ENCODE measurements at places on chromosomes 2 and 18.

GRCh38 chr2:198628596-198628995, 824.2 kb downstream of the PLCL1 start:
- DNase-seq: no peak

DNA sequence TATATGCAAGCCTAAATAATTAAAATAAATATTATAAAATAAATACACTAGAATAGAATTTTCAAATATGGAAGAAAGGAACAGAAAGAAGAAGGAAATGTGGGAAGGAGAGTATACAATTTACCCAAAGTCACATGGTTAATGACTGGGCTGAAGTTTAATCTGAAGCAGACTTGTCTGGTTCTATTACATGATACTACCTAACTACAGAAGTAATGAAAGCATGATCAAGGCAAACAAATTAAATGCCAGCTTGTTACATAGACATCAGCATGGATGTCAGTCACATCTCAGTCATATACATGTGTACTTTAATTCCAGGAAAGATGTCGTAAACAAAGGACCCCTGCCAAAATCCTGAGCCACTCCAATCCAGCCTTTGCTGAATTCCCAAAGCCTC, 1060.8 kb downstream of the CNTNAP5 start:
- DNase-seq: no peak

DNA sequence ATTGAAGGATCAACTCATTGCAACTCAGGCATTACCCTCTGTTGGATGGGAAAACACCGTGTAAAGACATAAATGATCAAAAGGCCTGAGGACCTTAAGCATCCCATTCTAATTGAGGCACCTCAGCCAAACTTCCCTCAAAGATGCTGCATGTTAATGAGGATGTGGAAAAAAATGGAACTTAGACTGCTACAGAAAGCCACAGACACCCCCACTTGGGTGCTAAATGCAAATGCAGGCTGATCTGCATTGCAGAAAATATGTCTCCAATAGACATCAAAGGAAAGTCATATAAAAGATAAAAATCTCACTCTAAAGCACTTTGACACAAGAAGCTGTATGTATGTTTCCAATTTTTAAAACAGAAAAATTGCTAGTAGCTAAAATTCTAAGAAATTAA, 504.7 kb downstream of the KCNJ3 start:
- no peak for DNase-seq

GRCh38 chr2:38600921-38601455, 1.7 kb downstream of the HNRNPLL start:
- no peak for DNase-seq

GRCh38 chr2:50181212-50181611, 850.7 kb downstream of the NRXN1 start:
- no peak for DNase-seq

- DNase-seq: no peak
Observed at GRCh38 chr2:146130290-146130689, 1610.4 kb upstream of the ZEB2 start.

DNA sequence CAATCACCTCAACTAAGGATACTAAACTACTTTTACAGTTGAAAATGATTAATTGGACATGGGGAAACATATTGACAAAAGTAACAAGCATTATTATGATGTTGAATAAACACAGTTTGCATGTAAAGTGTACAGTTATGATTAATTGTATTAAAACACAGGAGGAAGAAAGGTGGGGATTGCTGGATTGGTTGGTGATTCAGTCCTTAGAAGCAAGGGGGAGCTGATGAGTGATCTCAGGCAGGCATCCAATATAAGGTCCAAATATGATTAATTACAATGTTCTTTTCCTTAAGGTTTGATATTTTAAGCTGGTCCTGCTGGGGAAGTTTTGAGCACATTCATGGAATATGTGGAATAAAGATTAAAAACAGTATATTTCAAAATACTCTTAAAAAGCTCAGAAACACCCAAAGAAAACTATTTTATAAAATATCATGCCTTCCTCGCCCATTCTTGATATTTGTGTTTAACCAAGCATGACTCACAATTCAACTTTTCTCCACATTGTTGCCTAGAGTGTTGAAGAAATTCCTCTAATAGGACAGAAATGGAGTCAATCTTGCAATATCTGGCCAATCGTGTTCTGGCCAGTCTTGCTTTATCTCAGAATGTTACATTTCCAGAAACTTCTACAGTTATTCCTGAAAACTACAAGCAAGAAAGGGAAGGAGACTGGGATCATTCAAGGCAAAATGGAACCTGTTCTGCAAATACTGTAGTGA, 268.2 kb downstream of the RPIA start:
- no peak for DNase-seq

- peak; percentile 13 for DNase-seq
Observed at GRCh38 chr2:239162141-239162821, 238.5 kb downstream of the HDAC4 start.

GRCh38 chr18:13388586-13389490, 170.3 kb downstream of the LDLRAD4 start:
- no peak for DNase-seq

DNA sequence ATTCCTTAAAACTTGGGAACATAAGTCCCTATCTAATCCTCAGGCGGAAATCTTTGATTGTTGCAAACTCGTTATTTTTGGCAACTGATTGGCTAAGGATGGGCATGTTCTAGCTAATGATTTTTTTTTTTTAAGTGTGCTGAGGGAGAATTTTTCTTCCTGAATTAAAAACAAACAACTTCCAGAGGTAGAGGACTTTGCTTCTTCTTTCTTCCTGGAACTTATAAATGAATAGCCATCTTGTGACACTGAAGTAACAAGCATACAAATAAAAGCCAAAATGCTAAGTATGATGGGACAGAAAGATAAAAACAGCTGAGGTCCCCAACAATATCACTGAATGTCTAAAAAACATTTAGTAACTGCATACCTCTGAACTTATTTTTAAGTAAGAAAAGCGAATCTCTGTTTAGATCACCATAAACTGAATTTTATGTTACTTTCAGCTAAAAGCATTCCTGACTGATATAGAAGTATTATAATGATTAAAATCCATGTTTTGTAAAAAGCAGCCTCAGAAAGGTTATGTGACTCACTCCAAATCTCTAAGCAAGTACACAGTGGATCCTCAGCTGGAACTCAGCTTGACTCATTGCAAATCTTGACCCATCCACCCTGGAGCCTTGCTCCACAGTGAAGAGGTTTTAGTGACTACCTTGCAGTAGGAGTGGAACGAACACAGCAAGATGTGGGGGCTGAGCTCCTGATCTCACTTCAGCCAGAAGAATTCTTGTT, 344.4 kb downstream of the CLIP4 start:
- DNase-seq: no peak

DNA sequence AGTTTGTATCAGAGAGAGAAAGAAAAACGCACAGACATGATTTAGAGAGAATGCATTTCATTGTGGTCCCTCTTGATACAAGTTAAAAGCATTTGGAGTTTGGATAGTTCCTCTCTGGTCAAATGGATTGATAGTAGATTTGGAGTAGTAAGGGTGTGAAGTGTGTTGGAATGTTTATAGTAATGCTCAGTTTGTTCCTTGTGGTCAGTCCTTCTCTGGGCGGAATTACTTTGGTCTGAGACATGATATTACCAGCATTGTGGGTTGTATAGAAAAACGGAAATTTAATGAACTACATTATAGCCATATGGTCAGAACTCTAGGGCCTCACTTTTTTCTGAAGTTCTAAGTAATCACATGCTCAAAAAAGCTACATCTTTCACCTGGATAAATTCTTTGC, 178.9 kb downstream of the AGAP1 start:
- DNase-seq: no peak

DNA sequence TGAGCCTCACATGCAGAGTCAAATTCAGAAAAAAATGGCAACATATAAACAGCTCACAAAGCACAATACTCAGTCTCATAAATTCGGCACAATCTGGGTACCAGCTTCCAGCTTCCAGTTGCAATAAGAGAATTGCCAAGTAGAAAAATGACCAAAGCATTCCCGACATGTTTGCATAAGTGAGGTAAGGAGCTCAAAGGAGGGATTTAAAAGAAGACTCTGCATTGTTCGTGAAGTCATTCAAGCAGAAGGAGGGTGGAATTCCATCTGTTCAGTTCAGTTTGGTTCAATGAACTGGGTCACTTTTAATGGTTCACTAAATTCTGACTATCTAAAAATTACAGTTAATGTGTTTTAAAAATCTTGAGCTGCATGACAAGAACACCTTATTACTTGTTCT, 106.7 kb upstream of the KLHL14 start:
- no peak for DNase-seq

DNA sequence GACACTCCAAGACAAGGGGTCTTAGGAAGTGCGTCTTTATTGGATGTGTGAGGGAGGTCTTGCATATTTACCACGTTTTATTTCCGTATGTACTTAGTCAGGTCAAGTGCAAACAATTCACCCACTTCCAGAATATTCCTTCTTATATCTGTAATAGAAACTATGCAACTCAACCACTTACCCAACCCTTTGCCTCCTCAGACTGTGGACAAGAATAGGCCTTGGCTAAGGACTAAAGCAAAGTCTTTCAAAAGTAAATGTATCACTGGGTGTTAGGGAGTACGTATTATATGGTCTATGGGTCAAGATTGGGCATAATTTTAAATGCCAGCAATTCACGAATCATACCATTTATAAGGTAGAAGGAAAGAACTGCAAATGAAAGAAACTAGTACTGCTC, 484.8 kb downstream of the MBD2 start:
- no peak for DNase-seq

DNA sequence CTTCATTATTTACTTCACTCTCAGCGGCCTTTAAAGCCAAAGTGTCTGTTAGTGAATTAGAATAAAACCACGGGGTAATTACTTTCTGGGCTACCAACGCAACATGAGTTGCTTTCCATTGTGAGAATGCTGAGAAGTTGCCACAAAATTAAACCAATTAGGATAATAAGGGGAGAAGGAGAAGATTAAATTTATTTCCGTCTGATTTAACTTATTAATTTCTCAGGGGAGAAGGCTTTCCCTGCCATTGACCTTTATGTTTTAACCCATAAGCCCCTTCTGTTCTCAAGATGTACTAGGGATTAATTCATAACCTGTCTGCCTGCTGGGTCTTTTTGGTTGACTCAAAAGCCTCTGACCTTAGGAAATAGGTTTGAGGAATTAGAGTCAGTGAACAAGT, 42.3 kb upstream of the IGFBP5 start:
- no peak for DNase-seq

DNA sequence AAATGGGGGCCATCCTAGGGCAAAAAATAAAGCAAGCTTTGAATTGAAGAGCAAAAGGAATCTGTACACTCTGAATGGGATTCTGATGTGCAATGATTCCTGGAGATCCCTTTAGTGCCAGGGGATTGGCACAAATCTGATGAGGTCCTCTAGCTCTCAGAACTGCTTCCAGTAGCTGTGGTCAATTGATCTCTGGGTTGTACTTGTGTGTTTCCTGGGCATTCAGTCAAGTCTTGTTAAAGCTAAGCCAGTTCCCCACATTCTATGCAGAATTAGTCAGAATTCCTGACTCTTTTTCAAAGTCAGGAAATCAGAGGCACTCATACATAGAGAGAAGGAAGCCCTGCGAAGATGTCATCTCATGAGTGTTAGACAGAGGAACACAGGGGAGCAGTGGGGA, 161.3 kb downstream of the DNER start:
- DNase-seq: no peak

- DNase-seq: no peak
Observed at GRCh38 chr18:55483266-55483871, 104.6 kb downstream of the TCF4 start.

- no peak for DNase-seq
Observed at GRCh38 chr2:166805753-166806152, 82.5 kb upstream of the XIRP2 start.

GRCh38 chr2:105431367-105432043, 32.7 kb upstream of the FHL2 start:
- DNase-seq: peak; percentile 75

- DNase-seq: no peak
Observed at GRCh38 chr18:23179416-23179815, 44.1 kb downstream of the CABLES1 start.

DNA sequence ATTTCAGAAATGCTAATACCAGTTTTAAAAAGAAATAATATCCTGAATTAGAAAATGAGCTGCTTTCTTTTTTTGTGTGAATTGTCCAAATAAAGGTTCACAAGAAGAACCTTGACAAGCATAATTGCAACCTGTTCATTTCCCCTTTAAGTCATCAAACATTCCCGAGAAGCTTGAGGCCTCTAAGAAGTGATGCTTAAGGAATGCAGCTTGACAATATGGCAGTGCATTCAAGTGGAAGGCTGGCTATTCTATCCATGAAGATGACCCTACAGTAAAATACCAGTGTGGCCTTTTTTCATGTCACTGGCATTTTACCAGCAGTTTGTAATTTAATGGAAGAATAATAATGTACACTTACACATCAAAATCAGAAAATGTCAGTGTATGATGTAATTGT, 216.7 kb downstream of the CTNNA2 start:
- no peak for DNase-seq

DNA sequence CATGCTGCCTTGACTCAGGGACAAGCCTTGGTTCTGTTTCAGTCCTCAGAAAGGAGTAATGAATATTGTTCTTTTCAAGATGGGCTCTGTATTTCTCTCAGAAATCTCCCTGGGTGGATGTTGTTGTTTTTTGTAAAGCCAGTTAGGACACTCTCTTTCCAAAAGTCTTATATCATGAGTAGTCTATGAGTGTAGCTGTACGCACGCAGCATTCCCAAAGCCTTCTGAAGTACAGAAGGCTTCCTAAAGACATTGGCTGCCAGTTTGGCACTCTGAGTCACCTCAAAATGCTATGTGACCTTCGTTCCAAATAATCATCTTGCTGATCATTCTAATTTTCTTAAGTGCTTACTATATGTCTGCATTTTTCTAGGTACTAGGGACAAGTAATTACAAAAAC, 16.7 kb upstream of the GTF2A1L start:
- DNase-seq: no peak

DNA sequence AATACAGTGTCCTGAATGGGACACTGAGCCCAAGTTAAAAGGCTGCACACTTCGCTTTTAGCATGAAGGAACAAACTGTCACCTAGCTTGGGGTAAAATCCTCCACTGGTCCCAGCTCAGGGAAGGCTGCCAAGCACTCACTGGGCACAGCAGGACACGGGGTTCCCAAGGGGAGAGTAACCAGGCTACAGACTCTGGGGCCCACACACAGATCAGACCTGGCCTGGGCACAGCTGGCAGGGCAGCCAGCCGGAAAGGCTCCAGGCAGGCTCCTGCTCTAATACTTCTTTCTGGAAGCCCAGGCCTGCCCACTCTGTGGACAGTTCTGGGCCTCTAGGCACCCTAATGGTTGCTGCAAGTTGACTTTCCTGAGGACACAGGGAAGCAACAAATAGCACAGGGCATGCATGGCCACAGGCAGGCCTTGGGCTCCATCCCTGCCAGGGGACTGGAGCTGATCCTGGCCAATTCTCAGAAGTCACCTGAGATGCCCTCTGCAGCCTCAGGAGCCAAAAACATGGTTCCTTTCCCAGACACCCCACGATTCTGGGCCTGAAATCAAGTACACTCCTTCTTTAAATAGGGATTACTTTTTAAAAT, 18.7 kb upstream of the SULT1C3 start:
- no peak for DNase-seq

Data from right hindlimb (tissue), 1 donor.